Renal cortical epithelial cell (primary cell): ENCODE measurements at places on chromosomes 6 and 20. TPM values are rescaled to one million over a fixed set of nuclear protein-coding genes. Genes with fewer than 3 reads are reported as not detected.

DNA sequence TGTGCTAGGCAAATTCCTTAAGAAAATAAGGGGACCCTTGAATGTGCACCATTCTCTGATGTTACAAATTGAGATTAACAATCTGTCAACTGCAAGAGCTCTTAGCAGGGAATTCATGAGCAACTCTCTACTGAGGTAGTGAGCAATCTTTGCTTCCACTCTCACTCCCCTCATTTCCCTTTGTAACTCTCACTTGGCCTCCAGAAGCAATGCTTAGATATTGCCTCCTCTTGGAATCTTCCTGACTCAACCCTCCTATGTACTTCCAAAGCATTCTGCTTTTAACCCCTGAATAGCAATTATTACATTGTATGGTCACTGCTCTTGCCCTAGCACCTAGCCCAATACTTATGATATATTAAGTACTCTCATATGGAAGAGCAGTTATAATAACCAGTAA is 16.5 kb downstream of the XPO5 start:
- no peak for DNase-seq

DNA sequence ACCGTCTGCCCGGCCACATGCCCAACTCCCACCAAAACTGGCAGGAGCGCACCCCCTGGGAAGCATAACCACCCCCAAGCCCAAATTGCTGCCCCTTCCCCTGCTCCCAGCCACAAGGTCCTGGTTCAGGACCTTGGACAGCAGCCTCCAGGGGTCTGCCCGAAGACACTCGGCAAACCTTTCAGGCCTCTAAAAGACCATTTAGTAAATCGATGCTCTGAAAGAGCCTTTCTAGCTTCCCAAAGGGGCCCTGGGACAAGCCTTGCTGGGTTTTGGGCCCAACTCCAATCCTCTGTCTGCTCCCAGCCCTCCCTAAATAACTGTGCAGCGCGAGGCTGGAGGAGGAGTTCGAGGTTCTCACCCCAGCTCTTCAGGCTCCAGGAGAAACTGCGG is 30.5 kb downstream of the GRM4 start:
- no peak for DNase-seq

- no peak for DNase-seq
Measured at GRCh38 chr6:84218091-84218490, 9.4 kb downstream of the CEP162 start.

GRCh38 chr6:25997921-25998320 is 35.3 kb downstream of the TRIM38 start:
- DNase-seq, result no peak

DNA sequence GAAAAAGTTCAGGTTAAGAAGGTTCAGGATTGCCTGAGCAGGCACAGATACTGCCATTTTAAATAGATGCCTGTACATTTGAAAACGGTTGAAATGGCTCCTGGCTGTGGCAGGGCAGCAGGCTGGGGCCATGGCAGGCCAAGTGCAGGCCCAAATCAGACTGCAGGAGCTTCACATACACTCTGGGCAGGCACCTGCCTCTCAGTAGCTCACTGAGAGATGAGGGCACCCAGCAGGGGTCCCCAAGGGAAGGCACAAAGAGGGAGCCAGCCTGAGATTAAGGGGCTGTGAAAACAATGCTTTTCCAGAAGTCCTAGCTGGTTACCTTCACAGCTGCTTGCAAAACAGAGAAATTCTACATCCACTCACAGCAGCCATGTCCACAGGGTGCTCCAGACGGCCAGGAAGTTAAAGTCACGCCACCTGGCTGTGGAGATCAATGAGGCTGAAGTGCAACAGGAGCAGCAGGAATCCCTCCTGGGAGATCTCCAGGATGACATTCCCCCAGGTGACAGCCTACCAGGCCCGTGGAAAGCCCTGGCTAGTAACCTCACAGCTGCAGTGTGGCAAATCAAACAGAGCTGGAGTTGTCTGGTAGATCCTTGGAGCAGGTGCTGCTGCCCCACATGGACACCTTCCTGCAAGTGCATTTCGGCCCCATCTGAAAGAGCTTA is 6.2 kb upstream of the RAET1E start:
- no peak for DNase-seq

DNA sequence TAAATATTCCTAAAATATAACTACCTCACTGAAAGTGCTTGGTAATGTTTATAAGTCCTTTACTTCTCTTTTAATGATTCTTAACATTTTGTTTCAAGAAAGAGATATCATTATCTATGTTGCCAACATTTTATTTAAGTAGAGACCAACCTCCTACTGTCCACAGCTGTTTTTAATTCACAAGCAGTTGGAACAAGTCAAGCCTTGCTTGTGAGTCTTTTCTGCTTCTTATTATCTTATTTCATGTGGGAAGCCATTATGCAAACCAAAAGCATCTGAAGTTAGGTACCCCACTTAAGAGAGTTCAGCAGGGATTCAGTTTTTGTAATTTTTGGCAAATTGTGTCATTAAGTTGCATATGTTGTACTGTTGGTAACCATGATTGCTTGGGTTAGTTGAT is 1714.5 kb downstream of the GRIK2 start:
- DNase-seq, result no peak

GRCh38 chr6:3894590-3895311 is 45.6 kb downstream of the FAM50B start:
- DNase-seq, result no peak

GRCh38 chr6:170098428-170099170 is 192.3 kb downstream of the DLL1 start:
- no peak for DNase-seq

- no peak for DNase-seq
Measured at GRCh38 chr6:34362176-34362575, 30.3 kb downstream of the NUDT3 start.

GRCh38 chr20:50141018-50141675 is 12.4 kb downstream of the PEDS1 start:
- DNase-seq, result no peak

DNA sequence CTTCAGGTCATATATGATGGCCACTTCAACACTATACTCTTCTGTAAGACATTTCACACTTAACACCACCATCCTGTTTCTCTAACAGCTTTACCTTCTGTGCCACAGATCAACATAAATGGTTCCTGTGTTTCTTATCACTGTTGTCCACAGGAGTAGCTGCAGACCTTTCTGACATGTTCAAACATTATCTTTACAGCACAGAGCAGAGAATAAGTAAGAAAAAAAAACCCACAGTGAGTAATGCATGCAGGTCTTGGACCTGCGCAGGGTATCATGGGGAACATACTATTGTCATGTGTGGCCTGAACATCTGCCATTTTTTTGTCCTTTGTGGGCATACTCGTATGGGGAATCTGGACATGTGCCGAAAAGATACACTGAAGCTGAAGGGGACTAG is 161.9 kb downstream of the KIF16B start:
- DNase-seq, result no peak

- DNase-seq, result no peak
Measured at GRCh38 chr6:30200551-30201281, 12.5 kb downstream of the TRIM26 start.

- DNase-seq, result peak; percentile 69
Measured at GRCh38 chr20:44734938-44735337, 10.7 kb upstream of the KCNK15 start.

DNA sequence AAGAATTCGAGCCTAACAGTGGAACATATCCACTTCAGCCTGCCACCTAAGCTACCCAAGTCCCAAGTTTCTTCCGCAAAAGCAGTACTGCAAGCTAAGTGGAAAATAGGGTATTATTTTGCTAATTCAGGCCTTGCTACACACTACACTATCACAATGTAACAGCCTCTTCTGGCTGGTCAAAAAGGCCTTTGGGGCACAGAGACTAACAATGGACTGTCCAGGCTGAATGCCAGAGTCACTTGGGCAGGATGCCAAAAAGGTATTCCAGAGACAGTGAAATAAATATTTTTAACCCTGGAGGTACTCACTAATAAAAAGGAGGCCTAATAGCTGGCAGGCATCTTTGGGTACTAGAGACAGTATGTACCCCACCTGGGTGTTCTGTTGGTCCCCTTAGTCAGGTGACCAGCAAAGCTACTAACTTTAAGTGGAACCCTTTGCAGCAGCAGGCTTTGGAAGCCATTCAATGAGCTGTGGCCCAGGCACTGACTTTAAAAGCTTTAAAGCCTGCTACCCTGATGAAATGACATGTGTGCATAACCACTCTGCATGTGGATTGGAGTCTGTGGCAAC is 692.1 kb downstream of the HTR1B start:
- no peak for DNase-seq

DNA sequence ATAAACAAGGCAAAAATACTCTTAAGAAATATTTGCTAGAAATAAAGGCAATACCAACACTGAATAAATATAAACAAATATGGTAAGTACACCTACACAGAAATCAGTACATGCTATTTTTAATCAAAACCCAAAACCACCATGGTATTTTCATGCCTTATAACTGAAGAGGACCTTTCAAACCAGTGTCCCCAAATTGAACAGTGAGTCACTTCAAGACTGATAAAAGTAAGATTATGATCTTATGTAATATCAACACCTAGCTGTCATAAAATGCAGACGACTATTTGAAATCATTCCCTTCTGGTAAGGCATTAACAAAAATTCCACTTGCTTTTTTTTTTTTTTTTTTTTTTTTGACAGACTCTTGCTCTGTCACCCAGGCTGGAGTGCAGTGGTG is 156.8 kb upstream of the RUNX2 start:
- no peak for DNase-seq

DNA sequence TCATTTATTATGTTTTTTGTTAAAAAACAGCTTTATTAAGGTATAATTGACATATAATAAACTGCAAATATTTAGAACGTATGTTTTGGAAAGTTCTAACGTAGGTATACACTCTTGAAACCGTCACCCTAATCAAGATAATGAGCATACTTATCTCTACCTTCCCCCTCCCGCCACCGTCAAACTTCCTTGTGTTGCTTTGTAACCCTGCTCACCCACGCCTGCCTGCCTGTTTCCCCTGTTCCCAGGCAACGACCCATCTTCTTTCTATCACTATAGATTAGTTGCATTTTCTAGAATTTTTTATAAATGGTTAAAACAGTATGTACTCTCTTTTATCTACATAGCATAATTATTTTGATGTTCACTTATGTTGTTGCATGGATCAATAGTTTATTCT is 33.5 kb upstream of the GCLC start:
- DNase-seq, result no peak

- peak; percentile 38 for DNase-seq
Measured at GRCh38 chr6:37314487-37315156, 39.2 kb upstream of the RNF8 start.

- DNase-seq, result no peak
Measured at GRCh38 chr20:64114356-64114971, 7.1 kb upstream of the NPBWR2 start.

DNA sequence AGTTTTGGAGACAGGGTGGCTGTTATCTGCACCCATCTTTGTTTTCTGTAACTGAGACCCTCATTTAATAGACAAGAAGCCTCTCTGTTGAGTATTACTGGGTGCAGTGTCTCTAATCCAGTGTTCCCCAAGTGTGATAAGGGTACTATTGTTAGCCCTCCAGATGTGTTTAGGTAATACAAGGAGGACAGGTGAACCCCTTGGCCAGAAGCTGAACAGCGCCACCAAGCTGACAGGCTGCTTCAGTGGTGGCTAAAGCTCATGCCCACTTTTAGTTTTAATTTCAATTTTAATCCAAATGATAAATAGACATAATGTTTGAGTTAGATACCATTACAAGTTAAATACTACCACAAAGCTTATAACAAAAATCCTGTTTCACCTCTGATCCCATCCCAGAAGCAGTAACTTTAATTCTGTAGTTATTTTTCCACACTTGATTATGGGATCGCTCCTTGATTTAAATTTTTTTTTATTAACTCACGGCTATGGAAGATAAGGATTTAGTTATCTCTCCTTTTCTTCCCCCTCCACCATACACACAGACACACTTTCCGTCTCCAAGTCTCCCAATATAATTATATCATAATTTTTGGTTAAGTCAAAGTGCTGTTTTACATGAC is 8.4 kb upstream of the STK35 start:
- peak; percentile 30 for DNase-seq

DNA sequence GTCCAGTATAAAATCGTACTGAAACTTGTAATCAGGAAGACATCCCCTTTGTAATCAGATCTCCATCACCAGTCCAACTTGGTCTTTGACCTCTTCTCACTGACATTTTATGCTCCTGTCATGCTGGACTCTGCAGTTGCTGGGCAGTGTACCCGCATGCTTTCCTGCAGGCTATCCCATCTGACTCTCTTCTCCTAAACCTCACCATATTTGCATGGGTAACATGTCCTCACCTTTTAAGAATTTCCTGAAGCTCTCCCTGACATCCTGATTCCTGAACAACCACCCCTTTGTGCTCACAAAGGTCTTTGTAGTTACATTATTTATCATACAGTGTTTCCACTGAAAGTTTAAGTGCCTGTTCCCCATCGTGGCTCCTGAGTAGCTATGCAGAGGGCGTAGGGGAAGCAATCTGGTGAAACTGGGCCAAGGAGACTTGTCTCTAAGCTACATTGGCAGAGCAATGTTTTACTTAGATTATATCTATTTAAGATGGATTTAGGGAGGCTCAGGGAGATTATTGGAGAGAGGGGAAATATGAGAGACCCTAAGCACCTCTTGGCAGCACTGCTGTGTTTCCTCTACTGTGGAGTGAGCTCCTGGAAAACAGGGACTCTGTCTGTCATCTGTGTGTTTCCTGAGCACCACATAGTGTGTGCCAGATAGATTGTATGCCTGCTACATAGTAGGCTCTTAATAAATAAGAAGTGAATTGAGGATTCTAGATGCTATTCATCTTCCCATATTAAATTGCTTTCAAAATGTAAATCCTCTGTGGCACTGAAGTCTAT is 124.0 kb downstream of the LAMA2 start:
- no peak for DNase-seq

DNA sequence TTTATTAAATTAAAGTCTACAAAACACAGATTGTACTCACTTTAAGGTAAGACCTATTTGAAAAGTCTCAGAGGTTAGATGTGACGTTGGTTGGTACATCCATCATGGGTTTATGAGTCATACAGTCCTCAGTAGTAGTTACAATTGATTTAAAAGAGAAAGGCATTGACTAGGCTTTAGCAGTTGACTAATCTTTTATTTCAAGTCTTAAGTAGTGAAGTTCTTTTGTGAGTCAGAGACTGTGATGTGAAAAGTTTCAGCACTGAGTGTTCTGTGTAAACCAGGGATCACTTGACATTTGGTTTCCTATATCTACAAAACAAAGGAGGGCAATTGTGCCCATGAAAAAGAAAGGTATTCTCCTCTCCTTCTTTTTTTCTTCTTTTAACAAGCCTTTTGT is 221.3 kb downstream of the GRIK2 start:
- DNase-seq, result peak; percentile 99

RRP36 gene
- total RNA-seq, result 93.5 and 166 TPM in 2 replicates

KHDC1 gene
- total RNA-seq, result 2.9 and 3.6 TPM in 2 replicates

ULBP3 gene
- 10.3 and 10.9 TPM in 2 replicates for total RNA-seq

TMEM244 gene
- not detected in 2 replicates for total RNA-seq

MATN4 gene
- not detected in 2 replicates for total RNA-seq

SIRPD gene
- not detected in 2 replicates for total RNA-seq

HS3ST5 gene
- total RNA-seq, result not detected in 2 replicates

SCRT2 gene
- not detected in 2 replicates for total RNA-seq
